ENCODE measurements at places on chromosomes 6 and 20. TPM values are rescaled to one million over a fixed set of nuclear protein-coding genes. Genes with fewer than 3 reads are reported as not detected.

DNA sequence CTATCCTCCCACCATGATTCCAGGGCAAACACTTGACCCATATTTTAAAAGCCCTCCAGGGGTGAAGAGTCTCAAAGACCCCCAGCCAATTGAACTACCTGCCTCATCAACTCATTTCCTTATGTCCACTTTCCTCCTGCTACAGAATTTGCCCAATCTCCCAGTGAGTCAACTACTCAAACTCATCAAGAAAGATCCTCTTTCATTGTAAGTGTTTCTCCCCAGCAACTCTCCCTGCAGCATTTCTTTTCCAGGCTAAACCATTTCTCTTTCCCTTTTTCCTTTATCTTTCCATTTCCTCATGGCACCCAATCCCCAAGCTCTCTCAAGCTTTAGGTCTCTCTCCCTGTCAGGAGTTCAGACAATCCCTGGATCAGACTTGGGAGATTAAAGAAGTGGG is 1.5 kb downstream of the DLK2 start:
- no peak for DNase-seq

GRCh38 chr6:130873746-130874145 is 46.5 kb downstream of the SMLR1 start:
- no peak for DNase-seq

GRCh38 chr6:447381-448165 is 56.0 kb downstream of the IRF4 start:
- DNase-seq = no peak

- DNase-seq = no peak
Observed at GRCh38 chr6:72724545-72724944, 102.7 kb downstream of the KCNQ5 start.

DNA sequence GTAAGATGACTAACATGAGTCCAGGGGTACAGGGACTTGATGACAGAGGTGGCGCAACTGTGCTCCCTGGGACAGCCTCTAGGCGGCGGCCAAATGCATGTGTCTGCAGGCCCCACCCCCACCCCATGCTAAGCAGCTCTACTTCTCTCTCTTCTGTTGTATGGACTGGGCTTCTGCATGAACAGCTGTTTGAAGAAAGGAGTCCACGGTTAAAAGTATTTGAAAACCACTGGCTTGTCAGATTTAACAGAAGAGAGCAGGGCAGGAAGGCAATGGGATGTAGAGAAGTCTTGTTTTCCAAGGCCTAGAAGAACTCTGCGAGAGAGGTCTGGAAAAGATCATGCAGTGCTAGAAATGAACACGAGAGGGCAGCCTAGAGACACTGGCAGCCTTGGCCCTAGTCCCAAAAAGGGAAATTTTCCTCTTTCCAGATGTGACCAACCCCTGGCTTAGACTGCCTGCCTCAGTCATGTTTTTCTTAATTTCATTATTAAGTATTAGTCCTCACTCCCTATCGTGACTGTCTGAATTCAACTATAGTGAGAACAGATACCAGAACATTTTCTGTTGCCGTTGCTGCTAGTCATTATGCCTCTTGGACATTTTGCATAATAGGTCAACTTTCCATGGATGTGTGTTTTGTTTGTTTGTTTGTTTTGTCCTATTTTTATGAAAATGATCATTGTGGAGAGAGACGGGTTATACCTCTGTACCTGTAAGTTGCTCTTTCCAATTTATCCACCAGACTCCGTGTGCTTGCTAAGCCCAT is 265.0 kb downstream of the ADGRG6 start:
- DNase-seq = peak; percentile 21

- no peak for DNase-seq
Observed at GRCh38 chr6:137764464-137764863, 102.6 kb upstream of the TNFAIP3 start.

- DNase-seq = no peak
Observed at GRCh38 chr20:25668446-25668845, 28.2 kb downstream of the ZNF337 start.

GRCh38 chr6:3277851-3278416 is 19.2 kb downstream of the PSMG4 start:
- no peak for DNase-seq

DNA sequence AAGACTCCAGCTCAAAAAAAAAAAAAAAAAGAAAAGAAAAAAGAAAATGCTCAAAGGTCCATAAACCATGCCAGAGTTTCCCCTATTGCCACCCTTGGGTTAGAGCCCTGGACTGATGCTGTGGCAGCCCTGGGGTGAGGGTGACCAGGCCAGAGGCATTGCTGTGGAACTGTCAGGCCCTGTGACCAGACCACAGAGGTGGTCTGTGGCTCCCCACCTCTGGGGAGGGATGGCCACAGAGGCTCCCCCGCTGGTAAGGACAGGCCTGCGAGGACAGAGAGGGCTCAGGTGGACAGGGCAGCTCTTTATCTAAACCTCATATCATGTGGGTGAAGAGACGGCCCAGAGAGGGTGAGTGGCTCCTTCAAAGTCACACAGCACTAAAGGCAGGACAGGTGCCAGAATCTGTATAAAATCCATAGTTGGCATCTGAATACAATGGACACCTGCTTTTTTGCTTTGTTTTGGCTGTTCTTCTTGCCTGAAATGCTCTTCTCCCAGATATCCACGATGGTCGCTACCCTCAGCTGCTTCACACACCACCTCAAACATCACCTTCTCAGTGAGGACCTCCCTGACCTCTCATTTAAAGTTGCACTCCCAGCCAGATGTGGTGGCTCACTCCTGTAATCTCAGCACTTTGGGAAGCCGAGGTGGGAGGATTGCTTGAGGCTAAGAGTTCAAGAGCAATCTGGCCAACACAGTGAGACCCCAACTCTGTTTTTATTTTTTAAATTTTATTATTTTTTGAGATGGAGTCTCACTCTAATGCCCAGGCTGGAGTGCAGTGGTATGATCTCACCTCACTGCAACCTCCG is 22.5 kb upstream of the SPDEF start:
- DNase-seq = no peak

DNA sequence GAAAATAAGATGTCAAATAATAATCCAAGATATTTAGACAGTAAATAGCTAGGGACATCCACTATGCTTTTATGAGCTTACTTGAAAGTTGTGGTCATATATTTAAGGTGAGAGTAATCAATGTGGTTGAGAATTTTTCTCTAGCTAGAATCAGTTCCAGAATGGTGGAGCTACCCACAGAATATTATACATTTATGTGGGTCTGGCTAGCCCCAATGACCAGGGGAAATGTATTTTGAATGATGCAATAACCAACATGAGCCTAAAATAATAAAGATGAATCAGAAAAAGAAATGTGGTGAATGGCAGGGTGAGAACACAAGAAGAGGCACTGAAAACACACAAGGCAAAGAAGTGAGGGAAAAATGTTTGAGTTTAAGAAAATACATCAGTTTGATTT is 325.7 kb downstream of the TBC1D32 start:
- DNase-seq = no peak

DNA sequence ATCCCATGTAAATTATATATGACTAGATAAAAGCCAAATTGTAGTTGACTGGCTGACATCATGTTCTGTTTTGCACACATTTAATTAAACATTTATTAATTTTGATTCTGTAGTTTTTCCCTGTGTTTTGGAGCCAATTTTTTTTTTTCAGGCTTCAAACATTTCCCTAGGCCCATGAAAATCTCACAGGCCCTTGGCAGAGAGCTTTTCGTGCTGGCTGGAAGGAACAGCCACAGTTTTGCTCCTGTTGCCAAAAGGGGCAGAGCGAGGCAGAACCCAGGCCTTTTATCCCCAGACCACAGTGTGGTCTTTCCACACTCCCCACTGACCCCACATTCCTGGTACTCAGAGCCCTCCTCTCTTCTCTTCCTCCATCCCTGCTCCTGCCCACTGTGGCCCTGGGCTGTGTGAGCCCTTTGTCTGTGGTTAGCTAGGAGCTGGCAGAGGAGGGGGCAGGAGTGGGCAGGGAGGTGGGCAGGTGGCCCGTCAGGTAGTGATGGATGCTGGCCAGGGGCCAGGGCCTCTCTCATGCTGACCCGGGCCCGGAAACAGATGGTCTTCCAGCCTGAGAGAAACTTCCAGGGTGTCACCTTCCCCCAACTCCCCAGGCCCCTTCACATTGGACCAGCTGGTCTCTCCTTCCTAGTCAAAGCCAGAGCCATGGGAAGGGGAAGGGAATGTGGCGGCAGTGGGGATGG is 19.4 kb upstream of the CCM2L start:
- DNase-seq = no peak

DNA sequence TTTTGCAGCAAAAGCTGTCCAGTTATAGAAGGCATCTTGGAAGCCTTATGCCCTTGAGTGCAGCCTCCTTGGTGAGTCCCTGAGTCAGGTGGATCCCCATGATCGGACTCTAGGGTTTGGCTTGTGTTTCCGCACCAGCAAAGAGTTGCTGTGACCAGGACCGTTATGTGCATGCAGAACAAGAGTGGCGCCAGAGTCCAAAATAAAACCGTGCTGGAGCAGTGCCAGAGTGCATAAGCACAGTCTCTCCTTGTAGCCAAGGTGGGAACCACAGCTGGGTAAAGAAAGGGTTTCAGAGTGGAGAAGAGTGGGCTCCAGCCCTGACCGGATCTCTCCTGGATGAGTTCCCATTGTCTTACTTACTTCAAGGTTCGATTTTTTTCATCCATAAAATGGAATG is 58.6 kb downstream of the FOXA2 start:
- DNase-seq = no peak

DNA sequence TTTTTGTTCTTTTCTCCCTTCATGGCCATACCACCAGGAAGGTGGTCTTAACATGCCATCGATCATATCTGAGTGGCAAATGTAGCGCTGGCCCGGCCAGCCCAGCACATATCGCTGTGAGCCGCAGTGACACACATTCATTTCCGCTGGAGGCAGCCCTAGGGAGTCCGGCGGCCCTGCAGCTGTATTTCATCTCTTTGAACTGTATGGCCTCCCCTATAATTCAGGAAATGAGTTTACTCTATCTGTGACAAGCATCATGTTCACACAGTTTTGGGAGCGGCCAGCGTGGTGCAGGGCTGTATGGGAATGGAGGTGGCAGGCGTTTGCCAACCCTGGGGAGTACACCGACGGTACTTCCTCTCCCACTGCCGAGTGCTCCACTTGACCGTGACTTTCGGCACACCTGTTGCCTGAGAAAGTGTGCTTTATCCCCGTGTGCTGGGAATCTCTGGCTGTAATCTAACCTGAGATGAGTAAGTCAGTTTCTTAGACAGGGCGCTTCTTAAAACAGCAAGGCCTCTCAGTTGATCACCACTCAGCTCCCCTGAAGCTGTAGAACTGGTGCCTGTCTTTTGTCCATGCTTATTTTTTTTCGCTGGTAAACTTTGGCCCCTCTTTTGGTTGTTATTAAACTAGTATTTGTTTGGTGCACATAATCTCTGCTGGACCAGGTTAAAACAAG is 257.1 kb upstream of the TAB2 start:
- DNase-seq = no peak

DNA sequence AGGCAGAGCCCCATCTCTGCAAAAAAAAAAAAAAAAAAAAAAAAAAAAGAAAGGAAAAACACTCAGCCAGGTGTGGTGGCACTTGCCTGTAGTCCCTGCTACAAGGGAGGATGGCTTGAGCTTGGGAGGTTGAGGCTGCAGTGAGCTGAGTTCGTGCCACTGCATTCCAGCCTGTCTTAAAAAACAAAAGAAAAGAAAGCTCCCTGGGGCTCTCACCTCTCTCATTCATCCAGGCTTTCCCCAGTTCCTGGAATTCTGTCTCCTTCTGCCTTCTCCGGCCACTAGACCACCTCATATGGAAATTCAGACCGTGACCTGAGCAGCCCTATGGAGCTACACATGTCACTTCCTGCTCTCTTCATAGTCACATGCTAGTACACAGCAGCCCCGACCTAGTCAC is 101.1 kb upstream of the TAB2 start:
- DNase-seq = no peak

GRCh38 chr20:51382986-51383821 is 159.3 kb downstream of the NFATC2 start:
- no peak for DNase-seq

DNA sequence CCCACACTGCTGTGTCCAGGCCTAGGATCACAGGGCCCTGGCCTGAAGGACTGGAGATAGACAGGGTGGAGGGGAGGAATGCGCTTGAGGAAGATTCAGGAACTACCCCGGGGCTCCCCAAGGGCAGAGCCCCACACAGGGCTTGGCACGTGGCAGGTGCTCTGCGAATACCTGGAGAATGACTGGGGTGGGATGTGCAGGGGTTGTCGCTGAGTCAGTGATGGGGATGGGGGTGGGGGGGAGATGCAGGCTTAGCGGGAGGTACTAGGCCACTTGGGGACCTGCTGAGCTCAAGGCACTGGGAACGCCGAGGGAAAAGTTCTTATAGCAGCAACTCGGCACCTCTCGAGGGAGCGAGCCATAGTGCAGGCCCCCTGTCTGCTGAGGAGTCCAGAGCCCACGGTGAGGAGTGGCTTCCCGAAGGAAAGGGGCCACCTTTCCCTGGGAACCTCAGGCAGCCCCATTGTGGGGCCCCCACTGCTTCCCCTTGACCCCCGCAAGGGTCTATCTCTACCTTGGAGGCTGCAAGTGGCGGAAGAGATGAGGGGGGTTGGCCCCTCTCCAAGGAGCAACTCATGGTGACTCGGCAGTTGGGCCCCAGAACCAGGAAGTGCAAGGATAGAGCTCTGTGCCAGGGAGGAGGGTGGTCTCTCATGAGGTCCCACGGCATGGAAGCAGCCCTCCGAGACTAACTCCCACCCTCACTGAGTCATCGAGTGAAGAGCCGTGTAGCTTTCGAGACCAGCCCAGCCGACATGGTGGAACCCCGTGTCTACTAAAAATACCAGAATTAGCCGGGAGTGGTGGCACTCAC is 33.1 kb downstream of the SRC start:
- DNase-seq = no peak

GRCh38 chr6:5670811-5671561 is 335.7 kb downstream of the NRN1 start:
- DNase-seq = no peak

Gene MACROD2
- total RNA-seq = 26.8 TPM

Gene ZSCAN12
- 4.2 TPM for total RNA-seq

Gene PACSIN1
- total RNA-seq = not detected

Gene SLC13A3
- 1.3 TPM for total RNA-seq

Gene FGD2
- 18.6 TPM for total RNA-seq

Gene IYD
- total RNA-seq = 0.29 TPM

Gene CCN6
- not detected for total RNA-seq

Gene FRMD1
- total RNA-seq = 0.66 TPM
